Lower leg skin (tissue), 4 donors: ENCODE measurements at places on chromosomes 16 and 17.
A peak's percentile ranks its signal among the peaks of the same experiment; 100 is the strongest.

GRCh38 chr17:77438241-77439188 is 297.7 kb downstream of the SEC14L1 start:
- no peak for DNase-seq

DNA sequence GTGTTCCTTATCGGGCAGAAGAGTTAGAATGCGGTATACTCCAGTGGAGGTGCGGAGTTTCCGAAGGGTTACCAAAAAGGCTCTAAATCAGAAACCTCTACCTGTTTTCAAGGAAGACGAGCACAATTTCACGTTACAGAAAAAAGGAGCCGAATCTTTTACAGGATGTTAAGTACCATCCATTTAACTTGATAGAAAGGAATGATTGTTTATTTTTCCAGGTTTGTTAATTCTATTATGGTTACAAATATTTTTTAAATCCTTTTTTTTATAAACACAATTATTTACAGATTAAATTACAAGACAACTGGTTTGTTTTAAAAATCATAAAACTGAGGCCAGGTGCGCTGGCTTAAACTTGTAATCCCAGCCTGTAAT is 18.2 kb downstream of the ZNF213 start:
- no peak for DNase-seq

DNA sequence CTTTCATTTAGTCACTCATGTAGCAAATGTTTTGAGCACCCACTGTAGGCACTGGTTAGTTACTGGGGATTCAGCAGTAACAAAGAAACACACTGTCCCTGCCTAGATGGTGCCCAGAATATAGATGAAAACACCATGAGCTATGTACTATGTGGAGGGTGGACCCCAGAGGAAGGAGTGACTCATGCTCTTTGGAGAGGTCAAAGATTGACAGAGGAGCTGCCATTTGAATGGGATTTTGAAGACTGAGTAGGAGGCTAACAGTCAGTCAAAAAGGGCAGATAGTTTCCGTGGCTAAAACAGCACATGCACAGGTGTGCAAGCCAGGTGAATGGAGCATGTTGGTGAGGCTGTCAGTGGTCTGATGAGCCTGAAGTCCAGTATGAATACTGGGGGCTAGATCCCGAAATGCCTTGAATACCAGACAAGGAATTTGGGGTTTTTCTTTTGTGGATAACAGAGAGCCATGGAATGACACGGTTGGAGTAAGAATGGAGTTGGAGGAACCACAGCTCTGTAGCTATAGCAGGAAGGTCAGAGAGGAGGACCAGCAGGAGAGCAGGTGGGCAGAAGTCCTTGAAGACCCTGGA is 6.1 kb downstream of the IL21R start:
- no peak for DNase-seq

- no peak for DNase-seq
Measured at GRCh38 chr17:20284570-20285295, 182.6 kb downstream of the LGALS9B start.

- peak; percentile 62 for DNase-seq
Measured at GRCh38 chr16:86663685-86664521, 85.6 kb downstream of the FOXL1 start.

DNA sequence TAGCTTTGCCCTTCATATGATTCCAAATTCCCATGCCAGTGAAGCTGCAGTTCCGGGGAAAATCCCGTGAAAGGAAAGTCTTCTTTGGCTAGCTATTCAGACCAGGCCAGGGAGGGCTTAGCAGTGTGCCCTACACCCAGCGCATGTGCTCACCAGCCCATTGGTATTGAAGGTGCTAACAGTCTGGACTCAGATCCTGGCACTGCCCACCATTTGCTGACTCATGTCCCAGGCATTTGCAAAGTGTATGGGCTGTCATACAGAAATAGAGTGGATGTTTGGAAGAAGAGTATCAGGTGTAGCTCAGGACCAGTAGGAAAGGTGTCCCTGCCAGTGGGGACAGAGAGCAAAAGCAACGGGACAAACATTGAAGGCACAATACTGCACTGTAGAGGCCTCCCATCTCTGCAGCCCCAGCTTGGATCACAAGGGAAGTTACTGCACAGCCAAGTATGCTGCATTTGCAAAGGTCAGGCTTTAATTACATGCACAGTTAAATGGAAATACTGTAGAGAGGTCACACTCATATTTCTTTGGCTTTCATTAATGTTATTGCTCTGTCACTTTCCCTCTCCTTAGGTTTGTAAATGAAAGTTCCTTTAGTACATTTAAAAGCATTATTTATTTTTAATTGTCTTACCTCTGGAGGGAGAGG is 220.0 kb downstream of the IRX3 start:
- DNase-seq = no peak

- DNase-seq = peak; percentile 69
Measured at GRCh38 chr16:2008009-2008526, 1.6 kb downstream of the ZNF598 start.

- DNase-seq = no peak
Measured at GRCh38 chr16:64253525-64253924, 868.3 kb downstream of the CDH11 start.

- no peak for DNase-seq
Measured at GRCh38 chr16:2385190-2385836, 43.9 kb upstream of the CCNF start.

DNA sequence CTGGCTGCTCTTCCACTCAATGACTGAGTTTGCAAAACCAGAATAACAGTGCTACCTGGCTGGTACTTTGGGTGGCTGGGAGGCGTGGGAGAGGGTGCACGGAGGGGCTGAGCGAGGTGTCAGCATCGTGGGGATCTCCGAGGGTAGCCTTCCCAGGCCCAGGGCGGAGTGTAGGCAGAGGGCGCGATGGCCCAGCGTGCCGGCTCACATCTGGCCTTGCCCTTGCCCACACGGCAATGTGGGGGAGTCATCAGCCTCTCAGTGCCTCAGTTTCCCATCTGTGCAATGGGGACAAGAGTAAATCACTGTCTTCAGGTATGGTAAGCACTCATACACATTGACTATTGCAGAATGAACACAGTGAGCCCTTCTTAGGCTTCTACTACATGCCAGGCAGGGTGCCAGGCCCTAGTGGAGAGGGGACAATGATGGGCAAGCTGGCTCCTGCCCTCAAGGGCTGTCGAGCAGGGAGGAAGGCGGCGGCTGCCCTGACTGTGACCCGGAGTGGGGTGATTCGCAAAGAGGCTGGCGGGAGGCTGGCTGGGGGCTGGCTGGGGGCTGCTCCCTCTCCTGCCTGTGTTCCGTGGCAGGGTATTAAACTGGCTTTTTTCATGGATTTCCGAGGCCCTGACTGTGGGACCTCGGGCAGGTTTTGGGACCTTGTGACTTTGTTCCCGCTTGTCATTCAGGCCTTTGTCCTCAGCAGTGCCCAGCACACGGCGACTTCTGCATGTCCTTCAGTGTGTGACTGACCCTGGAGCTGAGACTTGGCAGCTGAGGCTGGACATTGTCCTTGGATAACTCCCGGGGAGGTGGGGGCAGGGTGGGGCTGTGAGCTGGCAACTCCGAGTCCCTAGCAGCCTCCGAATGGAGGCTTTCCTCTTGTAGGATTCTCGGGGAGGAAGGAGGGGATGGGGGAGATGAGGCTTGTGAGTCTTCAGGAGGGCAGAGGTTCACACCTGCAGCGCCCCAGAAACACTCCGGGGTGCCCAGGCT is 243.1 kb downstream of the SEC14L1 start:
- no peak for DNase-seq

DNA sequence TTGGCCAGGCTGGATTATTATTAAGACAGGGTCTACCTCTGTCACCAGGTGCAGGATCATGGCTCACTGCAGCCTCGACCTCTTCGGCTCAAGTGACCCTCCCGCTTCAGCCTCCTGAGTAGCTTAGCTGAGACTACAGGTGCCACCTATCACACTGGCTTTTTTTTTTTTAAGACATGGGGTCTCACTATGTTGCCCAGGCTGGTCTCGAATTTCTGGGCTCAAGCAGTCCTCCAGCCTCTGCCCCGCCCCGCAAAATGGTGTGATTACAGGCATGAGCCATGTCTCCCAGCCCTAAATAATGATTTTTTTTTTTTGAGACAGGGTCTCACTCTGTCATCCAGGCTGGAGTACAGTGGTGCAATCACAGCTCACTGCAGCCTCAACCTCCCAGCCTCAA is 5.8 kb downstream of the OVCA2 start:
- DNase-seq = no peak

DNA sequence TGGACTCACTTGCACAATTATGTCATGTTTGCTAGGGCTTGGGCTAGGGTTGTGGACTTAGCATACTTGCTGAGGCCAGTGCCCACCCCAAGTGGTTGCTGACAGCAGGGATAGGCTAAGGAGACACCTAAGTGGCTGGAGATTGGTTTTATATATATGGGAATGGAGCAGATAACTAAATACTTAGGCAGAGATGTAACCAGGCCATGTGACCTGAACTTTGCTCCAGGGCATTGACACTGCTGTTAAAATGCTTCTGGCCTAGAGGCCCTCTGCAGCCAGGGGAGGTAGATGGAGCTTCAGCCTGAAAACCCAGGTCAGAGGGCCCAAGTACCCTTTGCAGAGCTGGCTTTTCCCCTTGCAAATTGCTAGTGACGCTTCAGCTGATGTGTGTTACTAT is 1.4 kb upstream of the ITGB3 start:
- DNase-seq = no peak

DNA sequence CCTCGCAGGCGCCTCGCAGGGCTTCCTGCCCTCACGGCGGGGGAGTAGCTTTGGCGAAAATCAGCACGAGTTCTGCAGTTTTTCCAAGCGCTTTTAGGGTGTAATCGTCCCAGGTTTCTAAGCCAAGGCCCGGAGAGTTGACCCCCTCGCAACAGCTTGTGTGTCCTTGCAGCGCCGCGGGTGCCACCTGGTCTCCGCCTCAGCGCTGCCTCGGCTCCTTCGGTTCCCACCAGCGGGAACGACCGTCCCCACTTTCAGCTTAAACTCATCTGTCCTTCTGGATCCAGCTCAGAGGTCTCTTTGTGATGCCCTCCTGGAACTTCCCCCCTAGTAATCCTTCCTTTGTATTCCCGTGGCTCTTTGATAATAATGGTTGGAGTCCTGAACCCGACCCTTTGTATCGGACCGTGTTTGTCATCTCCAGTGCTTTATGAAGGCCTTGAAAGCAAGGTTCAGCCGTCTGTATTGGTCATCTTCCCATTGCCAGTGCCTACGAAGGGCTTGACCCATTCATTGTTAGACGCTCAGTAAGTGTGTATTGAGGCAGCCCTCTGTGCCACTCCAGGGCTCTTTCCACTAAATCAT is 858 bp upstream of the SMARCE1 start:
- DNase-seq = peak; percentile 86

DNA sequence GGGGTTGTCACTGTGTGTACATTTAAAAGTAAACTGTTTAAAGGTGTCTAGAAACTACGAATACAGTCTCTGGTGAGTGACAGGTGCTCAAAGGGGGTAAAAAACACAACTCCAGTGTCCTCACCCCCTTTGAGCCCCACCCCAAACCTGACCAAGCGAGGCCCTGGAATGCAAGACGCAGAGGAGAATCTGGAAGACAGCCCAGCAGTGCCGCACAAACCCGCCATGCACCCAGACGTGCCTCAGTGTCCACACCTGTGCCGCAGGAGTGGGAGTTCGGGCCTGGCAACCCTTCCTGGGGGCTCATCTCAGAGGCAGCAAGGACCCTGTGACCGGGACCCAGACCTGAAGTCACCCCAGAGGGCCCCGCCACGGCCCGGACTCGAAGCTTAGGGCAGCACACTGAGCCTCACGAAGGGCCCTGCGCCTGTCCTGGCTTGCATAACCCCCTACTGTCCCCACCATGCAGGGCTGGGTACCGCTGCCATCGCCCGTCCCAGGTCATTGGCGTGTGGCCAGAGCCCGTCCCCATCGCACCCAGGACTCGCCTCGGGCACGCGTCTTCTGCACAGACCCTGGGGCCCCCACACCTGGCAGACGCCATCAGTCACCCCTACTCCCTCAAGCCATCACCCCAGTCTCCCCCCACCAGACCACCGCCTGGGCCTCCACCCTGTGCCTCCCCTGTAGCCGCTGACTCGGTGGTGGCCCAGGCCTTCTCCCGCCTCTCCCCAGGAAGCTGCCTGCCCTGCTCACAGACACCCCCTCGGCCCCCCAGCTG is 33.0 kb upstream of the ZC3H18 start:
- DNase-seq = no peak
